GM13977 (cell line): ENCODE measurements at places on chromosomes 12 and 14.

- no peak for DNase-seq
These were observed 10.0 kb upstream of the ITGA5 start for GRCh38 chr12:54429014-54429471.

- no peak for DNase-seq
These were observed 96.3 kb upstream of the HIF1A start for GRCh38 chr14:61598980-61599379.

DNA sequence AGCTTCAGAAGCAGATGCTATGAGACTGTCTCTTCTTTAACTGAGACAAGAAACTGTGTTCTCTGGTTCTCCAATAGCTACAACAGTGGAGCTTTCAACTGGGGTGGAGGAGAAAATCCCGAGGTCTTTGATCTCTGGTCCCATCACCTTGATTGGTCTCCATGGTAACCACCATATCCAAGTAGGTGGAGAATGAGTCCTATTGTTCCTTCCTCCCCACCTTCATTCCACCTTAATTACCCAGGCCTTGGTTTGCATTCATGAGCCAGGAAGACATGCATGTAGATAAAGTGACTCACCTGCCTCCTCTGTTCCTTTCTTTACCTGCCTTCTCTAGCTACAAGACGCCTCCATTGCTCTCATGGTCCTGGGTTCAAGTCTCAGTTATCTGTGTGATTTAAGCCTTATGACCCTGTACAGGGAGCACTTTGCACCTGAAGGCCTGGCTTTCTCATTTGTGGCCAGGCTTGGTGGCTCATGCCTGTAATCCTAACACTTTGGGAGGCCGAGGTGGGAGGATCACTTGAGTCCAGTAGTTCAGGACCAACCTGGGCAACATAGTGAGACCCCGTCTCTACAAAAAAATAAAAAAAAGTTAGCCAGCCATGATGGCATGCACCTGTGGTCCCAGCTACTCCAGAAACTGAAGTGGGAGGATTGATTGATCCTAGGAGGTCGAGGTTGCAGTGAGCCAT is 157.7 kb upstream of the TBX3 start:
- no peak for DNase-seq

- no peak for DNase-seq
These were observed 284.1 kb downstream of the BTG1 start for GRCh38 chr12:91861554-91861953.

- no peak for DNase-seq
These were observed 13.9 kb downstream of the ACVRL1 start for GRCh38 chr12:51921017-51921725.

DNA sequence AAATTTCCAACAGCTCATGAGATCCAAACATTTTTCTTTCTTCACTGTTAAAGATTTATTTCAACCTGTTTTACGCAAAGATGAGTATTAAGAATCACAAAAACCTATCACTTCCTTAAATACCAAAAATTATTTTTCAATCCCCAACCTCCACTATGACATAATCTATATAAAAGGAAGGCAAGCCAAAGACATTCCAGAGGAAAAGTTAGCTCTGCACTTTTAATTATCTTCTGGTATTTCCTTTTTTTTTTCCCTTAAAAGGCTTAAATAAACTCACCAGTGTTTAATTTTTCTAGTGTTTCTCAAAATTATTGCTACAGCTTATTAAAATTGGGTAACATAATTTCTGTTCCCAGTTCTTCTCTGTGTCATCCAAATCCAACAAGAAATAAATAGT is 75.9 kb downstream of the BMP4 start:
- no peak for DNase-seq
